ENCODE measurements at places on chromosomes 3 and 15.

DNA sequence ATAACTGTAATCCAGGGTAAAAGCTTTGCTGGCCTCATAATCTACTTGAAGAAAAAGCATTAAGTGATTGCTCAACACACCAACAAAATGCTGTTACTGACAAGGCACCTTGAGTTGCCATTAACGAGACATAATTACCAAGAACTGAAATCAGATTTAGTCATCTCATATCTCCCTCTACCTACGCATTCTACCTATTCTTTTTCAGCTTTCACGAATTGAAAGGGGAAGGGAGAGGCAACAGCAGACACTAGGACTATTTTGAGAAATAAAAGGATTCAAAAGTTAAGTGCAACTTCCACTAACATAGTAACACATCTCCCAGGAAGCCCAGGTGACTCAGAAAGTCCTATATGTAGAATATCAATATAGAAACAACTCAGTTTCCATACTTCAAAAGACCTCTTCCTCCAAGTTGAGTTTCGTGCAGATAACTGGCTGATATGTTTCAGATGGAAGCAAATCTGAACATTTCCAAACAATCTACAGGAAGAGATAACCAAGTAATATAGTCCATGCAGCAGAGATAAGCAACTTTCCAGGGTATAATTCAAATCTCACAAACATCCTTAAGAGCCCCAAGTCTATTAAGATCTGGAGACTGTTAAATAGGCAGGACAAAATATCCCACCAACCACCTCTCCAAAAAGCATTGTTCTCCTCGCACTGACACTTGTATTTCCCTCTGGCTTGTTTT is 1.9 kb downstream of the OSBPL10 start:
- no peak for DNase-seq

- no peak for DNase-seq
Observed at GRCh38 chr3:101823525-101823924, 25.8 kb upstream of the NFKBIZ start.

GRCh38 chr3:159654183-159655134 is 334.2 kb upstream of the IL12A start:
- DNase-seq: no peak

DNA sequence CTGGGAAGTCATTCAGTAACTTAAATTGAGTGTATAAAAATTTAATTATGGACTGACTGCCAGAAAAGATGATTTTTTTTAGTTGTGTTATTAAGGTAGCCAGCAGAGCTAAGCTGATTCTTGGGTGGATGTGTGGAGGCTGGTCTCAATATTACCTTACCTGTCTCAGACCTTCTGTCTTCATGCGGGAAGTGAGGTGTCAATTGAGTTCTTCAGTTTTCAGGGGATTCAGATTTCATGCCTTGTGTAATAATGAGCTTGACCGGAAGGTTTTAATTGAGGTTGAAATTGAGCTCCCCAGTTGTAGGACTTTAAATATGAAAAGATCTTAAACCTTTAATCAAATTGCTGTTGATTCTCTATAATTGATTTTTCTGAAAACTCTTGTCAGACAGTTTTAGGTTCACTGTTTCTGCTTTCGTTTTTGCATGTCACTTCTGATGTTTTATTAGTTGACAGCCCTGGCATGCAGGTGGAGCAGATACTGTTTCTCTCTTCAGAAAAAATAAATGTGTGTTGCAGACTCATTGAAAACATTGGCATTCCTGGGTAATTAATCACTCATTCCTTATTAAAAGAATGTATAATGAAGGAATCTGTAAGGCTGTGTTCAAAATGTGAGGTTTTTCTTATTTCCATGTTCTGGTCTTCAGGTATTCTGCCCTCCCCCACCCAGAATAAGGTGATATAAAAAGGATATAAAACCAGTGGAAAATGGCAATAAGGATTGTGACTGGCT is 54.5 kb downstream of the PSMD6 start:
- no peak for DNase-seq

DNA sequence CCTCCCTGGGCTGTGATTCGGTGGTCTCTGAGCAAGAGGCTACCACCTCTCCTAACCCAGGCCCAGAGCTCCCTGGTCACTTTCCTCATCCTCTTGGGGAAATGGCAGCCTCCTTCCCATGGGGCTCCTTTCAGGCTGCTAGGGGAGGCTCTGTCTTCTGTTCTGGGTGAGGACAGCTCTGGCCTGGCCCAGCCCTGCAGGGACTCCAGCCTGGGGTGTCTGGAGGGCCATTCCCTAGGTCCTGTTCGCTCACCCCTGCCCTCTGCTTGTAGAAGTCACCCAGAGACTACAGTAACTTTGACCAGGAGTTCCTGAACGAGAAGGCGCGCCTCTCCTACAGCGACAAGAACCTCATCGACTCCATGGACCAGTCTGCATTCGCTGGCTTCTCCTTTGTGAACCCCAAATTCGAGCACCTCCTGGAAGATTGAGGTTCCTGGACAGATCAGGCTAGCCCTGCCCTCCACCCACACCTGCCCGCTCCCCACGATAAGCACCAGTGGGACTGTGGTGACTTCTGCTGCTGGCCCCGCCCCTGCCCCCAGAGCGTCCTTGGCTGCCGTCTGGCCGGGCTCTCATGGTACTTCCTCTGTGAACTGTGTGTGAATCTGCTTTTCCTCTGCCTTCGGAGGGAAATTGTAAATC is 30.9 kb downstream of the PRKCD start:
- no peak for DNase-seq

GRCh38 chr3:55434789-55435188 is 52.3 kb downstream of the WNT5A start:
- no peak for DNase-seq

- DNase-seq: no peak
Observed at GRCh38 chr15:92104072-92104471, 250.6 kb downstream of the SLCO3A1 start.

DNA sequence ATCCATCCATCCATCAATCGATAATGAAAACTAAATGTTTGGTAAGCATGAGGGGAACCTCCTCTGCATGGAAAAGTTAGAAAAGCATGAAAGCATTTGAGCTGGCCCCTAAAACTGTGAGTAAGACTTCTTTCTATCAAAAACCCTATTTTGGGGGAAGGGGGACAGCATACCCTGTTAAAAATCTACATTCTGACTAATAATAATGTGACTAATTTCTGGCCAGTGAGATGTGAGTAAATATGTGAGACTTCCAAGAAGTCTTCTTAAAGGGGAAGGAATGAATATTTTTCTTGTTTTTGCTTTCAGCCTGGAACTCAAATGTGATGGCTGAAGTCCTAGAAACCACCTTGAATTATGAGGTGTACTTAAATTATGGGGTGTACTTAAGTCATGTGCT is 54.9 kb downstream of the C3orf85 start:
- DNase-seq: no peak

- no peak for DNase-seq
Observed at GRCh38 chr15:69593981-69594966, 141.7 kb downstream of the RPLP1 start.

DNA sequence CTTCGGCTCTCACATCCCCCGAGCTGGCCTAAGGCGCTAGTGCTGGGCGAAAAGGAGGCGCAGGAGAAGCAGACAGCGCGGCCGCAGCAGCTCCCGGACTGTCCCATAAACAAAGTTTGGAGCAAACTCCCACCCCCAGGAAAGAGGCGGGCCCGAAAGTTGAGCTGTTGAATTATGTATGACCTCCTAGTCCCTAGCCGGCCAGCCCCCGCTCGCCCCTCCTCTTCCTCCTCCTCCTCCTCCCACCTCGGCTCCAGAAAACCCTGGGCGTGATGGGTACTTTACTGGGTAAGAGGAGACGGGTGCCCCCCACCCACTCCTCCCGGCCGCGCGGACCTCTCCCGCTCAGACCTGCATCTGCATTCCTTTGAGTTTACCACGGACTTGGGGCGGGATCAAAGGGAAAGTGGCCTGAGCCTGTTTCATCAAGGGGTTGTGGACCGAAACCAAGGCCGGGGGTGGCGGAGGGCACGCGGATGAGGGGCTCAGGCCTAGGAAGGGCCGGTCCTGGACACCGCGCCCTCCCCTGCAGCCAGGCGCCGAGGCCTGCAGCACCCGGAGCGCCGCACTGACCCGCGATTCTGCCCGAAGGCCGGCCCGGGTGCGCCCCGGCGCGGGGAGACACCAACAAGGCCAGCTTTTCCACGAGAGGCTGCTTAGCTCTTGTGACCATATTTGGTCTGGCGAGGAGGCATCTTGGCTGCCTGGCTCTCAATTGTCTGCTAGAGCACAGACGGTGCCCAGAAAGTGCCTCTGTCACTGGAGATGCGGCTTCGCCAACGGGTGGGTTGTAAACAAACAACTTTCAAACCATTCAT is at the start of gene WWTR1:
Gene WWTR1 (minus strand): TSS at position 100 of the 818 bp plus-strand sequence. CDS start 719 bp downstream, outside the sequence.
- no peak for DNase-seq

- no peak for DNase-seq
Observed at GRCh38 chr3:138459619-138460535, 25.5 kb downstream of the ESYT3 start.

DNA sequence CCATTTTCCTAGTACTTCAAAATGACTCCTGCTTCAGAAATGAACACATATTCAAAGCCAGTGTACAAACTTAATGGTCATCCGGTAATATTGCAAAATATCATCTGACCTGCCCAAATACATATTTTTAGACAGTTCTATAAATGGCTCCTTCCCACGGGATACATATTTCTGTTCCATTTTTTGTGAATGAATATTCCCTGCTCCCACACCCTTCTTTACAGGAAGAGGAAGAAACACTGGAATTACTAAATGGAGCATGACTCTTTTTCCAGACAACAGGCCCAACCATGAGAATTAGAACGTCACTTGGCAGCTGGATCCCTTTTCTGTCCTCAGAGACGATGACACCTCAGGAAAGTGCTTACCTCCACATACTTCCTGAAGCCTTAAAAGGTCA is 38.0 kb upstream of the CBLB start:
- no peak for DNase-seq

DNA sequence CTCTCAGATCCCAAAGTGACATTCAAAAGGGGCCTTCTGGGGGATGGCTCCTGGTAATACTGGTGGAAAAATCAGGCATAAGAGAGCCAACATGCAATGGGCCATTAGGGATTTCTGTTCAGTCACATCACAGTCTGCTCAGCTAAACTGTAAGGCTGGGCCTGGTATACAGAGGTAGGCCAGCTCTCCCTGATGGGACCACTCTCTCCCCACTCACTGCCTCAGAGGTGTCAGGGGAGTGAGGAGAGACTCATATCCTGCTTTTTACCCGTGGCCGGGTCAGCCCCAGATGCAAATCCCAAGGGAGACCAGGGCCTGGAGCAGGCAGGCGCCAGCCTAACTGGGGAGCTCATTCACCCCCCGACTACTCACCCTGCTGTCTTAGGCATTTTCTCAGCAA is 48.1 kb upstream of the TPM1 start:
- DNase-seq: no peak

- DNase-seq: no peak
Observed at GRCh38 chr3:156665291-156665690, 9.1 kb upstream of the TIPARP start.

GRCh38 chr3:52931889-52932288 is 34.5 kb upstream of the STIMATE start:
- no peak for DNase-seq

- DNase-seq: no peak
Observed at GRCh38 chr3:119944091-119944490, 150.2 kb downstream of the GSK3B start.

GRCh38 chr15:58392611-58393161 is 39.1 kb upstream of the LIPC start:
- no peak for DNase-seq

DNA sequence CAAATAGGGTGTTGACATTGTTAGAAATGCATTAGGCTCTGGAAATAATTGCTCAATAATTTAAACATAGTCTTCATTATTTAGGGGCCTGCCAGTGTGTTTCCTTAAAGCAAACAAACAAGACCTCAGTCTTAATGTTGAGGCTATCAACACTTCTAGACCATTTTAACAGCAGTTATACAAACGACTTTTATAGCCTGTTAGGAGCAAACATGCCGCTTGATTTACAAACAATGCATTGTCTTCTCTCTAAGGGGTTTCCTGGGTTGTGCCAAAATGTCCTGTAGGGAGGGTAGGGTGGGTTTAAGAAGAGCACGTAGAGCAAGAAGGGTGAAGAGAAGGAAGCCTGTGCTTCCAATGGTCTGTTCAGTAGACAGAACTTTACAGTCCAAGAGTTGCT is 53.7 kb downstream of the TPRG1 start:
- DNase-seq: no peak

- no peak for DNase-seq
Observed at GRCh38 chr3:155595371-155595770, 149.5 kb downstream of the PLCH1 start.

DNA sequence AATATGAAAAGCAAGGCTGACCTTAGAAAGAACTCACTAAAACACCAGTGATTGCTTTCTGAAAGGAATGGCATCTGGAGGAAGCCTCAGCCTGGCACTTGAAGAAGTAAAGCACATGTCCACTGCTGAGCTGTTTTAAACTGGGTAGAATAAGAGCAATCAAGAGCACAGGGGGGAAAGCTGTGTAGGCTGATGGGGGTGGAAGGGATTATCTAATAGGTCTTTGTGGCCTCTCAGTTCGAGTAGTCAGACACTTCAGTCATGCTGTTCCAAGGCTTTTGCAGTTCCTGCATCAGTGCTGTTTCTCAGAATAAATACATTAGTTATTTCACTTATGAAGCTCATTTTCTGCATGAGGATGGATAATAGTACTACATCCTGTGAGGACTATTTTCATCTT is 22.6 kb downstream of the CCDC191 start:
- DNase-seq: no peak

DNA sequence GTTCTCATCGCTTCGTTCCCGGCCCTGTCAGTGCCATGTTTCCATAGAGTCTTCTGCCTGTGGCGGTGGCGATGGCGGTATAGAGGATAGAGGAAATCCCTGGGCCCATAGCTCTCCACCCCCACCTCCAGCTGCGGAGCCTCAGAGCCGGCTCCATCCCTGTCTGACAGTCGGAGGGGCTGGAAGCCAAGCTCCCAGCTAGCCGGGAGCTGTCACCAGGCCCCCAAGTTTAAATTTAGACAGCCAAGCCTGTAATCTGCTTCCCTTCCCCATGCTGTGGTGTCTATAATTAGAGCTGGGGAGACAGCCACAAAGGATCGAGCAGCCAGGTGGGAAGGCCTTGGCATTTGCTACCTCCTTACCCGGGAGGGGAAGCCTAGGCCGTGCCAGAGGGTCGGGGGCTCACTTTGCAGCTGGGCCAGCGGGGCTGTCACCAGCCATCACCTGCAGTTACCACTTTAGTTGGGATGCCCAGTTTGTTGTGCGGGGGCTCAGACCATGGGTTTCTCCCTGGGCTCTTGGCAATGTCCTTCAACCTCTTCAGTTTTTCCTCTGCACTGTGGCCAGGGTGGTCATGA is 56.3 kb upstream of the SEC13 start:
- no peak for DNase-seq
